NCI-H510A treated with DMSO at 0.1 percent for 48 hours (cell line): ENCODE measurements at places on chromosomes 16 and 17.

DNA sequence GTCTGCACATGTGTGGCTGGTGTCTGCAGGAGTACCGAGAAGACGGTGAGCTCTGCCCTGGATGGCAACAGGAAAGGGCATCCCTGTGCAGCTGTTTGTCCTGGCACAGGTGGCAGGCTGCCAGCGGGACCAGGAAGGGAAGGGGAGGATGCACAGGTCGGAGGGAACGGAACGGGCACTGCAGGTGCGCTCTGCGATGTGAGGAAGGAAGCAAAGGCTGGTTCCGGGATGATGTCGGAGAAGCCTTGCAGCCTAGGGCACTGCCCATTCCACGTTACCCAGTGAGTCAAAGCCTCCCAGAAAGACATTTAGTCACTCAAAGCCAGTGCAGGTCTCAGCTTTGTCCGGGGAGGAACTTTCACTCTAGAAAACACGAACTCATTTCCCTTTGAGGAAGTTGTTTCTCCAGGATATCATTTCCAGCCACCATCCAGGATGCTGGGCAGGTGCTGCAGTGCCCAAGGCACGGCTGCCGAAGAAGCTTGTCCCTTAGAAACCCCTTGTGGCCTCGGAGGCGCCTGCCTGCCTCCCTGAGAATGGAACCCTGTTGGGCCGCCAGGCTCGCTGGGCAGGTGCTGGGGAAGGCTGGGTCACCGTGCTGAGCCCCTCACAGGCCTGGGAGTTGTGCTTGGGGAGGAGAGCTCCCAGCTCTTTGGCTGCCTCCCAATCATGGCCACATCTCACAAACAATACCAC, 4.5 kb upstream of the TMEM235 start:
- DNase-seq = peak; percentile 49

DNA sequence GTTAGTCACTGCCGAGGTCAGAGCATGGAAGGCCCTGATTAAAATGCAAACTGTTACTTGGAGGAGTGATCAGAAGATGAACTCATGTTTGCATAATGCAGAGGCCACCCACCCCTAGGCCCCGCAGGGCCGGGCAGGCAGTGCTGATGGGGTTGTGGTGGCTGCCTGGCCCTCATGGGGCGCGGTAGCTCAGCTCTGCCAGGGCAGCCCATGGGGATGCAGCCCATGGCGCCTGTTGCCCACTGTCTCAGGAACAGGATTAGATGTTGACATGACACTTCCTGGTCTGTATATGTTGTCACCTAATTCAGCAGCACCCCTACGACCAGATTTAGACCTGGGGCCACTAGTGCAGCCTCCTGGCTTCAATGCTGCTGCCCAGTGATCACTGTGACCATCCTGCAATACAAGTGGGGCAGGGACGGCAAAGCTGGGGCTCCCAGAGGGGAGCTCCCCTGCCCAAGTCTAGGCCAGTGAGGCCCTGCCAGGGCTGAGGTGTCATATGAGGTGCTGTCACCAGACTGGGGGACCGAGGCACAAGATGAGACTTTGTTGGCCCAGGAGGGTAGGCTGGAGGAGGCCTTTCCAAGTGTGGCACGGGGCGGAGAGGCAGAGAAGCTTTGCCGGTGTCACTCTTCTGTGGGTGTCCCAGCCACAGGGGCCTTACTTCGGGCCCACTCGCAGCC, 49.1 kb downstream of the RAI1 start:
- DNase-seq = no peak

DNA sequence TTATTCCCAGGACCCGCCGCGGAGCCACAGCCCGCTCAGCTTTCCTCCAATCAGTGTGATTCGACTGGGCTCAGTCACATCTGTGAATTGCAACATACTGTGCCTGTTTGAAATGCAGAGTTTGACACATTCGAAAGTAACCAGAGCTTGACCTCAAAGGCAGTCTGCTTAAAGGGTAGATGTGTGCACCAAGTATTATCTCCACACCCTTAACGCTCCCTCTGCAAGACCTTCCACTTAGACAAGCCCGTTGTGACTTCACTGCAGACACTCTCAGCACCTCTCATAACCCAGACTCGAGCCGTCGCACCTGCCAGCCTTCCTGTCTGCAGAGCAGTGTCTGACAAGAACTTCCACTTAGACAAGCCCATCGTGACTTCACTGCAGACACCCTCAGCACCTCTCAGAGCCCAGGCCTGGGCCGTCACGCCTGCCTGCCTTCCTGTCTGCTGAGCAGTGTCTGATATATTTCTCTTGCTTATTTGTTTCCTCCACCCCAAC, 3.7 kb downstream of the KLHDC4 start:
- peak; percentile 26 for DNase-seq

GRCh38 chr16:15594711-15595320, 48.1 kb downstream of the MARF1 start:
- DNase-seq = peak; percentile 70

- DNase-seq = peak; percentile 45
Measured at GRCh38 chr16:720447-720989, 428 bp upstream of the ANTKMT start.

DNA sequence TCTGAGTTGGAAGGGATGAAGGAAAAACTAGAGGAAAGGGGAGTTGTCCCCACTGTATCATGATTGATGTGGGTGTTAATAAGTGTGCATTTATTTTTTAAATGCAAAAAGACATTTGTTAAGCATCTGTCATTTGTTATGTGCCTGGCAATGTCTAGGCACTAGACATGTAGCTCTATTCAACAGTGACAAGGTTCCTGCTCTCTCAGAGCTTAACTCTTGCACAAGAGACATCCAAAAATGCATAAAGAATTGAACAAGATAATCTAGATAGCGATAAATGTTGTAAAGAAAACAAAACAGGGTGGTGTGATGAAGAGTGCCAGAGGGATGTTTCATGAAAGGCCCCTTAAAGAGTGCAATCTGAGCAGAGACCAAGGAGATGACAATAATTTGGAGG, 148.9 kb downstream of the TOX3 start:
- DNase-seq = no peak

- no peak for DNase-seq
Measured at GRCh38 chr16:49550140-49550539, 176.5 kb downstream of the C16orf78 start.

GRCh38 chr17:83096401-83097224, 17.2 kb downstream of the METRNL start:
- peak; percentile 75 for DNase-seq

GRCh38 chr17:2061441-2061958, 6.6 kb downstream of the HIC1 start:
- DNase-seq = no peak

DNA sequence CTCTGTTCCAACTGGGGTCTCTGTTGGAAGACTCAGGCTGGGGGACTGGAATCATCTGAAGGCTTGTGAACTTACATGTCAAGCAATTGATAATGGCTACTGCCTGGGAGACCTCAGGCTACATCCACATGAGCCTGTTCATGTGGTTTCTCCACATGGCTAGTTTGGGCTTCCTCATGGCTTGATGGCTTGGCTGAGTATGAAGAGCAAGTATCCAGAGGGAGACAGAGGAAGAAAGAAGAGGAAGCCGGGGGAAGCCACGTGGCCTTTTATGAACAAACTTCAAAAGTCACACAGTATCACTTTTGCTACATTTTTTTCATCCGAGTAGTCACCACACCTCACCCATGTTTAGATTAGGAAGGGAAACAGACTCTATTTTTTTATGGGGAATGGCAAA, 158.9 kb downstream of the TRIM37 start:
- no peak for DNase-seq

DNA sequence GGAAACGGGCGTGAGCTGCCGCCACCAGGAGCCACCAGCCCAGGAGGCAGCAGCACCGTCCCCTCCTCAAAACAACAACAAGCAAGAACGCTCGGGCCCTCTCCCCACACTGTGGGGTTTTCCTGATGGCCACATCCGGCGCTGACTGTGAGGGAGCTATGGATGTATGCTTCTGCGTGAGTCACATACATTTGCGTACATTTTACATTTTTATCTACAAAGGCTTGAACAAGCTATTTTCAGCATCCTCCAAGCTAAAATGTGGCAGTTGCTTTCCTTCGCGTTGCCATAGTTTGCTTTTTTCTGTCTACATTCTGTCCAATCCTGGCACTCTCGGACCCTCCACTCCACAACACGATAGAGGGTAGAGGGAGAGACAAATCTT, 2.0 kb upstream of the ABR start:
- DNase-seq = no peak

DNA sequence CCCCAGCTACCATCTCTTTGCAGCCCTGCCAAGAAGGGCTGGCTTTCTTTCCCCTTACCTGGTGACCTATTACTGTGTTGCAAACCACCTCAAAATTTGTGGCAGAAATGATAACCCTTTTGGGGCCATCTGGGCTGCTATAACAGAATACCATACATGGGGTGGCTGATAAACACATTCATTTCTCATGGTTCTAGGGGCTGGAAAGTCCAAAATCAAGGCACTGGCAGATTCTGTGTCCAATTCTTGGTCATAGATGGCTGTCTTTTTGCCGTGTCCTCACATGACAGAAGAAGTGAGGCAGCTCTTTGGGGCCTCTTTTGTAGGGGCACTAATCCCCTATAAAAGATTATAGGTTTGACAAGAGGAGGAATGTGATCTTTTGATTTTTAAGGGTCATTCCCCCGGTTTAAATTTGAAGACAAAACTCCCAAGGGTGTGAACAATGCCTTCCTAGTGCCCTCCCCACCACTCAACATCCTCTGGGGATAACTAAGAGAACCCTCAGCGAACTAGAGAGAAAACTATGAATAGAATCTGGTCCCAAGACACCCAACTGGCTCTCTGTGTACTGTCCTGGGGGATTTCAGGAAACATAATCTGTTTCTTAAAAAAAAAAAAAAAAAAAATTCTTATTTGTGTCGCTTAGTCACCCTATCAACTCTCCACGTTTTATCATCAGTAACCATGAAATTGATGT, 1.7 kb upstream of the METTL22 start:
- DNase-seq = no peak

- DNase-seq = no peak
Measured at GRCh38 chr16:82824408-82824807, 197.6 kb downstream of the CDH13 start.

- no peak for DNase-seq
Measured at GRCh38 chr17:4174556-4174955, 31.6 kb downstream of the CYB5D2 start.

DNA sequence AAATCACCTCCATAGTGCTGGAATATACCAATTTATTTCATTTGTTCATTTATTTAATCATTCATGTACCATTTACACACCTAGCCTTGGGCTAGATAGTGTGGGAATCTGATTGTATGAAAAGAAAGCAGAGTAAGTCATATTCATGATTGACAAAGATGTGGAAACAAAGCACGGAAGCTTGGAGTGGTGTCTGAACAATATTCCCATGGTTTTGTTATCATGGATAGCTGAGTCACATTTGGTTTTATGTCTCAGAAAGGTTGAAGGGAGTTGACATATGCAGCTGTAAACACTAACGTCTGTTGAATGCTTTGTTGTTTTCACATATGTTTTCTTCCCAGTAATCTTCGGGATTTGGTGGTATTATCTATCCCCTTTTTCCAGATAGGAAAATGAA, 76.6 kb downstream of the MAP2K4 start:
- DNase-seq = no peak

GRCh38 chr17:37701496-37701898, 43.4 kb downstream of the HNF1B start:
- no peak for DNase-seq
